ENCODE measurements at places on chromosomes 2 and 18. TPM values are rescaled to one million over a fixed set of nuclear protein-coding genes. Genes with fewer than 3 reads are reported as not detected.

GRCh38 chr2:25252291-25253152 is 84.1 kb upstream of the POMC start:
- no peak for DNase-seq

- DNase-seq = no peak
Measured at GRCh38 chr18:6595666-6596065, 133.8 kb upstream of the ARHGAP28 start.

GRCh38 chr2:10075571-10076209 is 4.5 kb downstream of the CYS1 start:
- no peak for DNase-seq

- no peak for DNase-seq
Measured at GRCh38 chr18:79465392-79465991, 69.8 kb downstream of the NFATC1 start.

GRCh38 chr2:191899410-191899809 is 52.5 kb upstream of the CAVIN2 start:
- no peak for DNase-seq

DNA sequence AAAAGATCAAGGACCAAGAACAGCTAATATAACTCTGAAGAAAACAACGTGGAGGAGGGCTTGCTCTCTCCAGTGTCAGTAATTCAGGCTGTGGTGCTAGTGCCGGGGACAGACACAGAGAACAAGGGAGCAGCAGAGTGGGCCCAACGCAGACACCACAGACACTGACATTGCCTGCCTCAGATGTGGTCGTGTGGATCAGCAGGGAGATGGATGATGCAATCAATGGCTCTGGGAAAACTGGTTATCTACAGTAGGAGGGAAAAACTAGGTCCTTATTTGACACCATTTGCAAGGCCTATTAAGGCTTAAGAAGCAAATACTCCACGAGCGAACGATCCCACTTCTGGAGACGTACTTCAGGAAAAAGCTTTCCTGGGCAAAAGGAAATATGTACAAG is 36.1 kb downstream of the HDLBP start:
- no peak for DNase-seq

DNA sequence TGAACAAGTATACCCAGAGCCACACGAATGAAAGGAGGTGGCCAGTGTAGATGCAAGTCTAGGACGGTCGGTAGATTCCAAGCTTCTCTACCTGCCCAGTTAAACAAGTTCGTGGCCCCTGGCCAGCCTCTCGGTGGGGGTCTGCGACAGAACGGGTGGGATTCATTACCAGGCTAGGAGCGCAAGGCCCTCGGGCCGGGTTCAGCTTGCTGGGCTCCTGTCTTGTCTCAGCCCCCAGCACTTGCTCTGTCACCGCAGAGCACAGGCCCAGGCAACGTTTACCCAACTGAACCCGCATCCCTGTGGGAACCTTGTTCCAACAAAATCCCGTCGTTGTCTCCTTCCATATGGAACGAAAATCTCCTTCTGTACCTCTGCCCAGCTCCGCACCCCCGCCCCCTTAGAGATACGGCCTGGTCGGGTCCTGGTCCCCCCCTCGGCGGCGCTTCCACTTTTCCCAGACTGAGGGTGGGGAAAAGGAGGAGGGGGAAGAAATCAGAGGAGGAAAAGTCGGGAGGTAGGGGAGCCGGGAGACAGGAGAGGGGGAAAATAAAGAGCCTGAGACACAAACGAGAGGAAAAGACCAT is 1.9 kb upstream of the EMX1 start:
- no peak for DNase-seq

- DNase-seq = no peak
Measured at GRCh38 chr2:143140864-143141661, 11.8 kb downstream of the ARHGAP15 start.

GRCh38 chr2:180614776-180615175 is 365.6 kb upstream of the UBE2E3 start:
- no peak for DNase-seq

DNA sequence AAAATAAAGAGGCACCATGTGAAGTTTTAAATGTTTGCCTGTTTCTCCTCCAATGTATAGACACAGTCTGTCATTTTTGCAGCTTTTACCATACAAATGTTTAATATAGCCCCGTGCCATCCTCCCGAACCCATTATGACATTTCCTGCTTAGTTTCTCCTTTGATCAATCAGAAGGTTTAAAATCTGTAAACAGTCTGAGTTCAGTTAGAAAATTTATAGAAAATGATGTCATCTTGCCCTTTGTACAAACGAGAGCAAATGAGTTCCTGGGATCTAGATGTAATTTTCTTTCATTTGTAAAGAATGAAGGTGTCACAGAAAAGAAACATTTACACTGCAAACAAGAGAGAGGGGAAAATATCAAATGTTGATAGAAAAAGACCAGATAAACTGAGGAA is 62.7 kb upstream of the NFU1 start:
- no peak for DNase-seq

- no peak for DNase-seq
Measured at GRCh38 chr18:69871363-69871762, 76.3 kb downstream of the CD226 start.

DNA sequence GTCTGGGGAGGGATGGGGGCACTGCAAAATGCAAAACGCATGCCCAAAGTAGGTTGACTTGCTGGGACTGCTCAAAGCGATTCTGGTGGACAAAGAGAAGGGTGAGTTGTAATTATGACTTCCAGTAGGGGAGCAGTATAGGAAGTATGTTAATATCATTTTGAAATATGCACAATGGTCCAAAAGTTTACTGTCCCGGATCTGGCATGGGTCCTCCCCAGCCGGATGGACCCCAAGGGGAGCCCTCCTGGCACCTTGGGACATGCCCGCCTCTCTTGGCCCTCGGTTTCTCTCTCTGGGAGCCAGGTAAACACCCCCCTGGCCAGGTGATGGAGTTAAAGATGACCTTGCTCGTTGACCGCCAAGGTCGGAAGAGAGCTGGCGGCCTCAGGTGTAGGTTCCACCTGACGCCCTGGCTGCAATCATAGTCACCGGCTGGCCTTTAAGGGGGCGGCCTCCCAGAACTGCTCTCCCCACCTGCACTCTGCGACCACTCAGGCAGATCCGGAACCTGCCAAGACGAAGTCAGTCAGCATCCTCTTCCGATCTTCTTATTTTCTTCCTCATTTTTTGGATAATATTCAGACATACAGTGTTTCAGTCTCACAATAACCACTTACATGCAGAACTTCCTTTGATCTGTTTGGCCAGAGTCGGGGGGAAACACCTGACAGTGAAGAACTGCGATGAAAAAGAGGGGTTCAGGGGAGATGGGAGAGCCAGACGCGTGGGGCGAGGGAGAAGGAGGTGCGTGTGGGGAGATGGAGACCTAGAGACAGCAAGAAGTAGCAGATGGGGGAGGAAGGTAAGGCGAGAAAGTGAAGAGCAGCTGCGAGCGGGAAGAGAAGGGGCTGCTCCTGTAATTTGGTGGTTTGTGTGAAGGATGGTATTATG is 148.3 kb downstream of the MEIS1 start:
- no peak for DNase-seq

DNA sequence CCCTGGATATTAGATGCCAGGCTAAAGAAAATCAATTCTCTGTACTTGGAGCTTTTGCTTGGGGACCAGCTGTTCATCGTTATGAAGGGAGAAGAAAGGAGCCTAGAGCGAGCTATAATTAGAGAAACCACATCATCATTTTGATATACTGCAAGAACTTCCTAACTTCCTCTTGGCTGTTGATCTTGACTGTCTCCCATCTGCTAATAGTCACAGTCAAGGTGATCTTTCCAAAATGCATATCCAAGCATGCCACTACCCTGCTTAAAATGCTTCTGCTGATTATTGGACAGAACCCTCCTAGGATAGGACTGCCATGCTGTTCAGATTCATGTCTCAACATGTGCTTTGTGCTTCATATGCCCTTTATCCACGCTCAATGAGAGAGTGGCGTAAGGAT is 54.8 kb downstream of the RAPGEF4 start:
- no peak for DNase-seq

- DNase-seq = no peak
Measured at GRCh38 chr2:12555012-12555645, 161.6 kb upstream of the TRIB2 start.

GRCh38 chr2:196159221-196159892 is 12.0 kb downstream of the STK17B start:
- no peak for DNase-seq

- no peak for DNase-seq
Measured at GRCh38 chr2:166157578-166157977, 29.8 kb upstream of the SCN1A start.

DNA sequence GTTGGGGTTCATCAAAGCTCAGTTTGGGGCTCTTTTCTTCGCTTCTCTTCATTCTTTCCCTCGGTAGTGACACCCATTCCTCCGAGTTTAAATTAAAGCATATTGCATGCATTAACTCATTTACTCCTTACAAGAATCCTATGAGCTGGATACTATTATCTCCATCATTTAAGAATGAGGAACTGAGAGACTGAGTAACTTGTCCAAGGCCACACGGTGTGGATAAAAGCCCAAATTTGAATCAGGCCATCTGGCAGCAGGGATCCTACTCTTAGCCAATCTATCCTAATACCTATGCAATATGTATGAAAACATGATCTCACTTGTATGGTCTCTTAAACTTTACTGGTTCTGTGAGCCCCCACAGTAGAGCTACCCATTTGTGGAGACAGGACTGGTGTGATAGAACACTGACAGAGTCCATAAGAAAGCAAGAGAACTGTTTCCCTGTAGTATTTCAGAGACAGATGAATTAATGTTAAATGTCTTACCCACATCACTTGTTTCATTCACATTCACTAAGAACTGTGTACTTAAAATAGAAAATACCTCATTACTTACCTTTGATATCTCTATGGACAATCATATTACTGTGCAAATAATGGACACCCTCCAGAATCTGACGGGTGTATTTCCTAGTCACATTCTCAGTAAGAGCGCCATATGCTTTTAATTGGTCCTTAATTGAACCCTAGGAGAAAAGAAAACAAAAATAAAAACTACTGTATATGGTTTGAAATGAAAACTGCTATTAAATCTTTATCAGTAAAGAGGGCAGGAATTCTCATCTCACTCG is 20.4 kb upstream of the ERCC3 start:
- DNase-seq = no peak

Gene GREB1
- total RNA-seq = 13.5 TPM

Gene GDF7
- 39.7 TPM for total RNA-seq

Gene IL1R2
- 47.7 TPM for total RNA-seq

Gene ANKRD30BL
- total RNA-seq = not detected

Gene FAP
- total RNA-seq = 21.3 TPM

Gene KLHL14
- total RNA-seq = 1.3 TPM

Gene GPBAR1
- 4.2 TPM for total RNA-seq
